ENCODE measurements at places on chromosomes 4 and X. TPM values are rescaled to one million over a fixed set of nuclear protein-coding genes. Genes with fewer than 3 reads are reported as not detected.

EPGN gene
- not detected for total RNA-seq

TMEM144 gene
- total RNA-seq: 23.8 TPM

CXCL13 gene
- total RNA-seq: 5.9 TPM

DKK2 gene
- 5.4 TPM for total RNA-seq

YY2 gene
- 2.5 TPM for total RNA-seq

IGSF1 gene
- 11.4 TPM for total RNA-seq

BEND2 gene
- total RNA-seq: 0.42 TPM

MAGEB2 gene
- total RNA-seq: not detected

MGAT4D gene
- not detected for total RNA-seq

SPATA18 gene
- 2.9 TPM for total RNA-seq

LANCL3 gene
- 1.8 TPM for total RNA-seq

- H3K27ac ChIP-seq: no peak overlapping the region
- H3K4me1 ChIP-seq: no peaks in the 10 kb centered on the region
- no peak for DNase-seq
- no peaks in the 10 kb centered on the region for H3K36me3 ChIP-seq
- H3K4me3 ChIP-seq: no peak overlapping the region
Measured at GRCh38 chr4:146334862-146335449, 120.6 kb downstream of the REELD1 start.

- no peaks in the 10 kb centered on the region for H3K36me3 ChIP-seq
- H3K27me3 ChIP-seq: no peaks in the 10 kb centered on the region
- H3K27ac ChIP-seq: no peak overlapping the region
- H3K4me3 ChIP-seq: no peak overlapping the region
Measured at GRCh38 chr4:136713140-136713539, 819.2 kb downstream of the PCDH18 start.

- no peak for DNase-seq
- H3K4me1 ChIP-seq: peaks cover 6% of the 10 kb centered on the region
- no peak overlapping the region for H3K4me3 ChIP-seq
- H3K27ac ChIP-seq: no peak overlapping the region
- no peaks in the 10 kb centered on the region for H3K36me3 ChIP-seq
Measured at GRCh38 chr4:85823295-85823694, 348.3 kb downstream of the ARHGAP24 start.

- no peak overlapping the region for H3K27ac ChIP-seq
- no peaks in the 10 kb centered on the region for H3K27me3 ChIP-seq
- H3K4me3 ChIP-seq: no peak overlapping the region
- DNase-seq: no peak
- H3K4me1 ChIP-seq: no peaks in the 10 kb centered on the region
Measured at GRCh38 chr4:48752726-48753125, 27.4 kb downstream of the FRYL start.

DNA sequence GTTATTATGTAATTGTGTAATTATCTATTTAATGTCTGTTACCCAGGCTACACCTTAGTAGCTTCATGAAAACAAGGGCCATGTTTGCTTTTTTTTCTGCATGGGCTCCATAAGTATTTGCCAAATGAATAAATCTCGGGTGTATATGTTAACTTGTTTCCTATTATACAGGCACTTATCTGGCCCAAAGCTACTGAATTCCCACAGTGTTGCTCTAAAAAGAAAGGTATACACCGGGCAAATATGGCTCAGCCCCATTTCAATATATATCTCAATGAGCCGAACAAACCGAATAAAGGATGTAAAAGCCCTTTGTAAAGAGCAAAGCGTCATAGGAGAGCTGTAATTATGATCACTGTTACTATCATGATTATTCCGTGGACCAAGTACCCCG is 767 bp downstream of the PAQR3 start:
- no peak for DNase-seq
- H3K27me3 ChIP-seq: no peaks in the 10 kb centered on the region
- peak overlapping the region; percentile 69 for H3K27ac ChIP-seq

- peaks cover 8% of the 10 kb centered on the region for H3K27me3 ChIP-seq
- H3K27ac ChIP-seq: no peak overlapping the region
- H3K4me3 ChIP-seq: no peak overlapping the region
- H3K36me3 ChIP-seq: no peaks in the 10 kb centered on the region
Measured at GRCh38 chrX:134745636-134746409, 87.6 kb upstream of the PLAC1 start.

DNA sequence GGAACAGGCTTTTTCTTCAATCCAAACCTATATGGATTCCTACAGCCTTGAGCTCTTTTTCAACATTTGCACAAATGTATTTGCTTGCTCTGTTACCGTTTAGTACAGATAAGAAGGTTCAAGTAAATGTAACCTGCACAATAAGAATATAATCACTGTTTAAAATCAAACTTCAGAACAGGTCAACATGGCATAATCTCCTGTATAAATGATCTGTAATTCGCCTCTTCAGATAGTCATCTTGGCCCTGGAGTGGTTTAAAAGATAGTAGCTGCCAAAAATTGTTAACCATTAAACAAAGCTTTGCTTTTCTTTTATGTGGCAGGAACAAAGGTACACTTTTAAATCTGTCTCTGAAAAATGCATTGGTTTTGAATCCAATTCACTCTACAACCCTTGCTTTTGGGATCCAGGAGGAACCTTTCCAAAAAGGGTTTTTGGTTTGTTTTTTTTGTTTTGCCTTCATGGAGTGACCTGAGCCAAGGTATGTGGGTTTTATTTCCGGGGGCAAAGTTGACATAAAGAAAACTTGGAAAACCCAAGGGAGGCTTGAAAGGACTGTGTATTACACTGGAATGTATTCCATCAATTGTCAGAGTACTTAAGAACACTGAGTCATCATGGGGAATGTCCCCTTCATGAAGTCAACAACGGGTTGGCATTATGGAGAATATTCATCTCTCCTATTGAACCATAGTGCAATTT is 210.4 kb upstream of the HCCS start:
- no peak for DNase-seq
- H3K4me3 ChIP-seq: no peak overlapping the region
- H3K27me3 ChIP-seq: no peaks in the 10 kb centered on the region
- no peaks in the 10 kb centered on the region for H3K4me1 ChIP-seq
- H3K27ac ChIP-seq: no peak overlapping the region
- H3K36me3 ChIP-seq: no peaks in the 10 kb centered on the region

- H3K4me1 ChIP-seq: peaks cover 30% of the 10 kb centered on the region
- H3K27me3 ChIP-seq: no peaks in the 10 kb centered on the region
- no peak for DNase-seq
- H3K27ac ChIP-seq: no peak overlapping the region
- no peak overlapping the region for H3K4me3 ChIP-seq
Measured at GRCh38 chr4:53500546-53500945, 90.7 kb downstream of the LNX1 start.

- H3K27me3 ChIP-seq: no peaks in the 10 kb centered on the region
- no peaks in the 10 kb centered on the region for H3K4me1 ChIP-seq
- H3K36me3 ChIP-seq: peaks cover 8% of the 10 kb centered on the region
- H3K4me3 ChIP-seq: no peak overlapping the region
Measured at GRCh38 chr4:150164956-150165629, 86.8 kb downstream of the DCLK2 start.

GRCh38 chr4:16967722-16968121 is 69.3 kb upstream of the LDB2 start:
- H3K36me3 ChIP-seq: no peaks in the 10 kb centered on the region
- no peaks in the 10 kb centered on the region for H3K27me3 ChIP-seq
- H3K4me1 ChIP-seq: peaks cover 17% of the 10 kb centered on the region
- DNase-seq: peak; percentile 51
- peak overlapping the region; percentile 39 for H3K27ac ChIP-seq
- no peak overlapping the region for H3K4me3 ChIP-seq

DNA sequence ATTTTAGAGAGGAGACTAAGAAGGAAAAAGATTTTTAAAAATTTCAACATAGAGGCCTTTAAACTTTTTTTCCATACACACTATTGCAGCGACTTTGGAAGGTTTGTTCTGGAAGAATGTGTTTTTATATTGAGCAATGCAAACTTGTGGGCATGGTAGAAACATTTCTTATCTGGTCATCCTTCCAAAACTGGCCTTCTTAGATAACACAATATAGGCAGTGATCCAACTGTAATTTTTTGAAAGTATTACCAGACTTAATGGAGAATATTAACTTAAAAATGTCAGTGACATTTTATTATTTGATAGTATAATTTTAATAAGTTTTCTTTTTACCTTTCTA is 25.6 kb downstream of the FHDC1 start:
- H3K4me3 ChIP-seq: no peak overlapping the region
- peaks cover 16% of the 10 kb centered on the region for H3K36me3 ChIP-seq
- peak overlapping the region; percentile 87 for H3K27ac ChIP-seq
- no peaks in the 10 kb centered on the region for H3K27me3 ChIP-seq
- H3K4me1 ChIP-seq: peaks cover 37% of the 10 kb centered on the region
- DNase-seq: no peak

GRCh38 chrX:11336201-11336600 is 43.0 kb downstream of the AMELX start:
- no peaks in the 10 kb centered on the region for H3K27me3 ChIP-seq
- no peak overlapping the region for H3K4me3 ChIP-seq
- no peak for DNase-seq
- H3K27ac ChIP-seq: no peak overlapping the region
- no peaks in the 10 kb centered on the region for H3K36me3 ChIP-seq
- H3K4me1 ChIP-seq: no peaks in the 10 kb centered on the region

DNA sequence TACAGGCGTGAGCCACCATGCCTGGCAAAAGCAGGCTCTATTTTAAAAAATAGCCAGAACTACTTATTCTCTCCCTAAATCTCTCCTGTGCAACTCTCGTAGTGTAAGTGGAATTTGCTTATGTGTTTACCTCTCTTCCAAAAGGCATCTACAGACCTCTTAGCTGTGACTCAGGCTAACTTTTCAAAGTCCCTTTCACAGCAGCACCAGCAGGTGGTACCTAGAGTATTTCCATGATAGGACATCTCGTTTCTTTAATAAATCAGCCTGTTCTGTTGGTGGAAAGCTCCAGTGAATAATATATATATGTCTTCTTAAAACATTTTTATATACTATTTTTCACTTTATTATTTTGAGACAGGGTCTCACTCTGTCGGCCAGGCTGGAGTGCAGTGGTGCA is 89.0 kb downstream of the NSUN7 start:
- H3K27me3 ChIP-seq: no peaks in the 10 kb centered on the region
- DNase-seq: no peak
- no peak overlapping the region for H3K4me3 ChIP-seq
- no peak overlapping the region for H3K27ac ChIP-seq
- H3K4me1 ChIP-seq: no peaks in the 10 kb centered on the region
- H3K36me3 ChIP-seq: no peaks in the 10 kb centered on the region

DNA sequence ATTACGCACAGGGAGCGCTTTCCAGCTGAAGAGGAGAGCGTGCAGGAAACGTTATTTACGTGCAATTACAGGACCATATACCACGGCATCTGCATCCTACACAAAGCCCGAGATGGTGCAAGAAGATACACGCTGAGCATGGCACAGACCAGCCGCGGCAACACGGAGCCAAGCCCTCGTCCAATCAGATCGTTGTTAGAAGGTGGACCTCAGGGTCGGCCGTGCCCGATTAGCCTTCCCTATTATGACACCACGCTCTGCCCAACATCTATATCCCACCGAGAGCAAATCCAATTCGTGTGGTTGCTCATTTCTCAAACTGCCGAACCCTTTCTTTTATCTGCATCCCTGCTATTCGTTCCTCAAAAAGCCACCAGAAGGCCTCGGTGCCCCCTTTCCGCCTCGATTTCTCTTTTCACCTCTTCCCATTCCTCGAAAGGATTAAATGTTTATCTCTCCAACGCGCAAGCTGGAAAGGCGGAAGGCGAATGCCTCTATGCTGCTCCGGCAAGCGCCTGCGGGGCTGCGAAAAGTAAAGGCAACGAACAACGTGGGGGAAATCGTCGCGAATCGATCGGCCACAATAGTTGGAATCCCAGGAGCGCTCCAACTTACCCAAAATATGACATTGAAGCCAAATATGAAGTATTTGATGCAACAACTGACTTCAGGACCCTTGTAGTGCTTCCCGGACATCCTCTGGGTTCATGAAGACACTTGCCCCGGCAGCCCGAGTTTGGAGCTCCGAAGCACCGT is 702 bp downstream of the TSPAN5 start:
- H3K4me3 ChIP-seq: peak overlapping the region; percentile 87
- no peaks in the 10 kb centered on the region for H3K36me3 ChIP-seq
- H3K4me1 ChIP-seq: peaks cover 11% of the 10 kb centered on the region
- DNase-seq: no peak
- peak overlapping the region; percentile 86 for H3K27ac ChIP-seq

- H3K36me3 ChIP-seq: no peaks in the 10 kb centered on the region
- H3K27ac ChIP-seq: no peak overlapping the region
- no peaks in the 10 kb centered on the region for H3K27me3 ChIP-seq
- no peak overlapping the region for H3K4me3 ChIP-seq
- no peaks in the 10 kb centered on the region for H3K4me1 ChIP-seq
- no peak for DNase-seq
Measured at GRCh38 chr4:120232050-120232449, 165.4 kb upstream of the MAD2L1 start.

- H3K36me3 ChIP-seq: no peaks in the 10 kb centered on the region
- peak overlapping the region; percentile 1 for H3K27ac ChIP-seq
- no peaks in the 10 kb centered on the region for H3K27me3 ChIP-seq
- no peak for DNase-seq
- H3K4me1 ChIP-seq: peaks cover 16% of the 10 kb centered on the region
Measured at GRCh38 chr4:86961605-86962295, 26.9 kb downstream of the AFF1 start.

GRCh38 chr4:76754439-76754838 is 143.5 kb downstream of the SOWAHB start:
- H3K36me3 ChIP-seq: no peaks in the 10 kb centered on the region
- H3K4me3 ChIP-seq: no peak overlapping the region
- H3K27ac ChIP-seq: peak overlapping the region; percentile 7
- no peaks in the 10 kb centered on the region for H3K27me3 ChIP-seq

DNA sequence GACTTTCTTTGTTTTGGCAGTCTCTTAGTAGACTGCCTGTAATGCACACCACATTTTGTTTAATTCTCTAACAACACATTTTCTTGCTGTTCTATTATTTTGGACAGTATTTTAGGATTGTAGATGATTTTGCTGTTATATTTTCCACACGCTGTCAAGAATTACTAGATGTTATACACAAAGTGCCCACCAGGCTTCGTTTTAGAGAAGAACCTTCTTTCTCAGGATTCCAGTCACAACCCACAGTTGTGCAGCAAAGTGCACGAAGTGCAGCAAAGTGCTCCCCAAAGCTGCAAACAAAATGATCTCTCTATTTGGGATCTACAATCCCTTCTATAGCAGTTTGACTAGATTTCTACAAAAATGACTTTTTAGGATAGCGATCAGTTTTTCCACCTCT is 2.4 kb downstream of the ZNF141 start:
- no peak for DNase-seq
- no peaks in the 10 kb centered on the region for H3K27me3 ChIP-seq
- no peak overlapping the region for H3K27ac ChIP-seq

GRCh38 chrX:74593593-74593992 is 20.8 kb downstream of the RLIM start:
- no peaks in the 10 kb centered on the region for H3K4me1 ChIP-seq
- peaks cover 24% of the 10 kb centered on the region for H3K36me3 ChIP-seq
- no peak overlapping the region for H3K27ac ChIP-seq
- H3K4me3 ChIP-seq: no peak overlapping the region
- no peak for DNase-seq
- H3K27me3 ChIP-seq: no peaks in the 10 kb centered on the region

GRCh38 chr4:23476515-23477090 is 413.2 kb downstream of the PPARGC1A start:
- DNase-seq: no peak
- H3K4me1 ChIP-seq: no peaks in the 10 kb centered on the region
- no peaks in the 10 kb centered on the region for H3K27me3 ChIP-seq
- H3K27ac ChIP-seq: no peak overlapping the region
- no peaks in the 10 kb centered on the region for H3K36me3 ChIP-seq
- no peak overlapping the region for H3K4me3 ChIP-seq

GRCh38 chrX:26562156-26562555 is 346.2 kb downstream of the MAGEB5 start:
- no peaks in the 10 kb centered on the region for H3K36me3 ChIP-seq
- no peaks in the 10 kb centered on the region for H3K27me3 ChIP-seq
- H3K4me3 ChIP-seq: no peak overlapping the region
- H3K27ac ChIP-seq: no peak overlapping the region
- no peak for DNase-seq
- no peaks in the 10 kb centered on the region for H3K4me1 ChIP-seq

Measured in tibial nerve (tissue), 4 donors.